ENCODE measurements at places on chromosomes 7 and 10. TPM values are rescaled to one million over a fixed set of nuclear protein-coding genes. Genes with fewer than 3 reads are reported as not detected.

DNA sequence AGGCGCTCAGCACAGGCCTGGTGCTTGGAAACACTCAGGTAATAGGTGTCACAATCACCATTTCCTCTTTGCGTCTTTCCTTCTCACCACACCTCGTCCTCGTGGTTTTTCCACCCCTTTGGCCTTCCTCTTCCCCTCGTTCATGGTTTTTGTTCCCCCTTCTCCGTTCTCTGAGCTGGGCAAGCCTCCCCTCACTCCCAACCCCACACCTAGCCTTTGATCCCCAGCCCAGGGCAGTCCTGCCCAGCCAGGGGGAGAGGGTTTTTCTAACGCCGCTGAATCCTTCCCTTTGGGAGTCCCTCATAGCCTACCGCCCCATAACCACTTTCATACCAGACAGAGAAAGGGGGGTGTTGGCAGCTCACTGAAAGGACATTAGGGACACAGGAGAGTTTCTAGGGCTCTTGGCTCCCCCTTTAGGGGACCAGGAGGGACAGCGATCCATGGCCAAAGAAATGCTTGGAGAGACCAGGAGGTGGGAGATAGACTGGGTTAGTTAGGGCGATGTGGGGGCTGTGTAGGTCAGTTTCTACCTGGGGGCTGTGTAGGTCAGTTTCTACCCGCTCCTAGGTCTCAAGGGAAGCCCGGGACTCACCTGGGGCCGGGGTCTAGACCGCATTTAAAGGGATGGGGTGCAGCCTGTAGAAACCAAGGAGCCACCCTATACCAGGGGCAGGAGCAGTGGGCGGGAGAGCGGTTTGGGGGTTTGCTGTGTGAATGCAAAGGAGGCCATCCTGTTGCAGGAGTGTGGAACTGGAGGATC, 1.4 kb downstream of the EPHB4 start:
- H3K4me1 ChIP-seq = peaks cover 28% of the 10 kb centered on the region
- no peaks in the 10 kb centered on the region for H3K27me3 ChIP-seq
- no peak for DNase-seq
- H3K27ac ChIP-seq = peak overlapping the region; percentile 85

DNA sequence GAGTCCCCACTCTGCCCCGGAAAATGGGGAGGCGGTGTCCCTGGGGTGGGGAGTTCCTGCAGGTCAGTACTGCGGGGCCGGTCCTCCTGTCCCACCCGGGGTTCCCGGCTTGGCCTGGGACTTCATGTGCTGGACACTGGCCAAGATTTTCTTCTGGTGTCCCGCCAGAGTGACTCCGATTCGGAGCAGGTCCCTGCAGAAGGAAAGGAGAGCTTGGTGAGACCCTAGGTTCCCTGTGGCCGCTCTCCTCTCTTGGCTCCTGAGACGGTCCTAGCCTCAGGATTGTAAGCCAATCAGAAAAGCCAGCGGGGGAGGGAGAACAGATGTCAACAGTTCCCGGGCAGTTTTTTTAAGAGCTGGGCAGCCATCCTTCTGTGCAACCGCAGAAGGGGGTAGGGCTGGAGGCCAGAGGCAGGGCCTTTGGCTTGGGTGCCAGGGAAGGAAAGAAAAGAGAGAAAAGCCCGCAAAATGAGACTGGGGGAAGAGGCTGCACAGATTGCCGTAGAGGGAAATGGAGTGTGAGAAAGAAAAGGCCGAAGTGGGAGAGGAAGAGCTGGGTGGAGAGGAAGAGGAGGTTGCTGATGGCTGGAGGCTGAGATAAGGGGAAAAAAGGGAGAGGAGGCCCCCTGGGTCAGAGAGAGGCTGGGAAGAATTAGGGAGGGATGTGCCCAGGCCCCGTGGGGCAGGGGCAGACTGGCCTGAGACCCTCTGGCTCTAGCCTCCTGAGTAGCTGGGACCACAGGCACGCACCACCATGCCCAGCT, 23.7 kb downstream of the EPHB4 start:
- peaks cover 75% of the 10 kb centered on the region for H3K36me3 ChIP-seq
- H3K27me3 ChIP-seq = no peaks in the 10 kb centered on the region
- H3K4me3 ChIP-seq = peak overlapping the region; percentile 11
- peak; percentile 64 for DNase-seq

GRCh38 chr7:48180981-48181380, 9.7 kb downstream of the ABCA13 start:
- no peaks in the 10 kb centered on the region for H3K27me3 ChIP-seq
- H3K36me3 ChIP-seq = no peaks in the 10 kb centered on the region
- H3K4me1 ChIP-seq = peaks cover 26% of the 10 kb centered on the region
- no peak for DNase-seq
- no peak overlapping the region for H3K4me3 ChIP-seq

DNA sequence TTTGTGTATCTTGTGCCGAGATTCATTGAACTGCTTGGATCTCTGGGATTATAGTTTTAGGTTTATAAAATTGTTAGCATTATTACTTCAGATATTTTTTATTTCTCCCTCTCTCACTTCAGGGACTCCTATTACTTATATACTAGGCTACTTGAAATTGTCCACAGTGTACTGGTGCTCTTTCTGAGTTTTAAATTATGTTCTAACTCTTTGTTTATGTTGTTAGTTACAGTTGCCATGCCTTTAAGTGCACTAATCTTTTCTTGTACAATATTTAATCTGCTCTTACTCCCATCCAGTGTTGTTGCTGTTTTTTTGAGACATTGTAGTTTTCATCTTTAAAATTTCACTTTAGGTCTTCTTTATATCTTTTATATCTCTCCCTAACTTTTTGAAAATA, 13.1 kb downstream of the PLEKHS1 start:
- H3K4me3 ChIP-seq = no peak overlapping the region
- no peak overlapping the region for H3K27ac ChIP-seq
- no peak for DNase-seq
- H3K27me3 ChIP-seq = no peaks in the 10 kb centered on the region
- H3K4me1 ChIP-seq = peaks cover 17% of the 10 kb centered on the region

Gene ZNF282
- 40.3 TPM for total RNA-seq

Gene LAMTOR4
- 43.6 TPM for total RNA-seq

Gene GFRA1
- not detected for total RNA-seq

Gene PPIF
- total RNA-seq = 86.2 TPM

DNA sequence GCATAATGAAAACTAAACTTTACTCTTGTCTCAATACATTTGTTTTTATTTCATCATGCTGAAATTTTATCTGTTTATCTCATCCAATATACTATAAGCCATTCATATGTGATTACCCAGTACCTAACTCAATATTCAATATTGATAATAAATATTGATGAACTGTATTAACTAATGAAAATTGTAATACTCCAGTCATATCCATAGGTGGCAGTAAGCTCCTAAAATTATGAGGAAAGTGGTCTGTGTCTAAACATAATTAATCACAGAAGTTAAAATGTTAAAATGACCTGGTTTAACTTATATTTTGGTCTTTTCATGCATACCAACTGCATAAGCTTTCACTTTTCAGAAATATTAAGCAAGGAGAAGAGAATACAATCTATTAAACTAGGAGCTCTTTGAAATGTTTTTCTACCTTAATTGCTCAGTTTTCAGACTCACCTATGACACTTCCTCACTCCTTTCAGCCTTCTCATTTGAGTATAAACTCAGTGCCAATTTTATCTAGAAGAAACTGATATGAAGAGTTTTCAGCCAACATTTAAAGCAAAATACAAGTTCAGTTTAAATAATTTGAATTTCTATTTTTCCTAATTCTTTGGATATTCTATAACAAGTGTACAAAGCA, 30.5 kb upstream of the VWDE start:
- H3K4me1 ChIP-seq = no peaks in the 10 kb centered on the region
- H3K36me3 ChIP-seq = no peaks in the 10 kb centered on the region
- DNase-seq = no peak
- H3K27me3 ChIP-seq = no peaks in the 10 kb centered on the region
- no peak overlapping the region for H3K4me3 ChIP-seq

Gene TUBAL3
- total RNA-seq = not detected

Data from Calu3 (cell line).